ENCODE measurements at places on chromosomes 3 and 15.

GRCh38 chr3:66039590-66039887 lies 821 bp upstream of the MAGI1 start:
- no peak for DNase-seq

DNA sequence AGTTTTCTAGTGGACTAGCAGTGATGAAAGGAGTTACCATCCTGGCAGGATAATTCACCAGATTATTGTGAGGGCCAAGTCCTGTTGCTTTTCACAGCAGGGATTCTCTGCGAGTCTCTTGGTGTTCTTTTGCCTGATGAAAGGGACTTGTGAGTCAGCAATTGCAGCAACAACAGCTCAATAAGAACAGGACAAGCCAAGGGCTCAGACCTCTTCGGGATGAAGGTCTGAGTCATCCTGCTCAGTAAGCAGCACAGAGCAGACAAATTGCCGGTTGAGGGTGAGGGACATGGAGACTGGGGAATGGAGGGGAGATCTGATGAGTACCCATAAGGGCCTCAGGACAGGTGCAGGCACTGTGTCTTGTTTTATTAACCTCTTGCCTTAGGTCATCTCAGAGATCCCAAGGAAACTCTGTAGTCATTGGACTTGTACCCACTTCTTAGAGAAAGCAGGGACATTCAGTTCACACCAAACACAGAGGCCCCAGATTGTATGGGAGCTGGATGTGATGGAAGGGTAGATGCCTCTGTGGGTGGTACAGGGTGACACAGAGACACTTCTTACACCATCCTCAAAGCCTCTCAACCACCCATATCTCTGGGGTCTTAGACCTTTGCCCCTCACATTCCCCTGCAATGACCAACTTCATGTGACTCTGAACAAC lies 173.8 kb upstream of the TLE3 start:
- no peak for DNase-seq

GRCh38 chr3:106086636-106087035 lies 217.8 kb upstream of the CBLB start:
- no peak for DNase-seq

- DNase-seq: no peak
Measured at GRCh38 chr15:34650177-34650576, 66.7 kb upstream of the GOLGA8B start.

GRCh38 chr3:171222995-171223394 lies 196.5 kb upstream of the SLC2A2 start:
- no peak for DNase-seq

DNA sequence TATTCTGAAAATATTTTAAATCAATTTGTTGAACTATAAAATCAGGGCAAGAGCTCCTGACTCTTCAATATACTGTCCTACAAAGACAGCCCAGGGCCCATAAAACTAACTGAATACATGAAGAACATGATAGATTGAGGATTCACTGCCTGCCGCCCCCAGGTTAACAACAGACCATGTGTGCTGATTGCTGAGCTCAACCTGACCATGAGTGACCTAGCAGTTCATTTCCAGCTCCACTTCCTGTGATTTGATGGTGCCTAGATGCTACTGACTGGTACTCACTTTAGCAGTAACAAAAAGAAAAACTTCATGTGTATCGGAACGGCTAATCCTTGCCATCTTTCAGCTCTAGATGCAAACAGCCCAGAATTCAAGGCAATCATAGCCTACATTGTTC lies 9.6 kb upstream of the KLF13 start:
- DNase-seq: no peak

- no peak for DNase-seq
Measured at GRCh38 chr3:61422945-61423673, 138.3 kb upstream of the PTPRG start.

GRCh38 chr3:99776516-99777209 lies 41.0 kb upstream of the CMSS1 start:
- DNase-seq: no peak

GRCh38 chr3:64301476-64301875 lies 76.2 kb upstream of the PRICKLE2 start:
- DNase-seq: no peak

DNA sequence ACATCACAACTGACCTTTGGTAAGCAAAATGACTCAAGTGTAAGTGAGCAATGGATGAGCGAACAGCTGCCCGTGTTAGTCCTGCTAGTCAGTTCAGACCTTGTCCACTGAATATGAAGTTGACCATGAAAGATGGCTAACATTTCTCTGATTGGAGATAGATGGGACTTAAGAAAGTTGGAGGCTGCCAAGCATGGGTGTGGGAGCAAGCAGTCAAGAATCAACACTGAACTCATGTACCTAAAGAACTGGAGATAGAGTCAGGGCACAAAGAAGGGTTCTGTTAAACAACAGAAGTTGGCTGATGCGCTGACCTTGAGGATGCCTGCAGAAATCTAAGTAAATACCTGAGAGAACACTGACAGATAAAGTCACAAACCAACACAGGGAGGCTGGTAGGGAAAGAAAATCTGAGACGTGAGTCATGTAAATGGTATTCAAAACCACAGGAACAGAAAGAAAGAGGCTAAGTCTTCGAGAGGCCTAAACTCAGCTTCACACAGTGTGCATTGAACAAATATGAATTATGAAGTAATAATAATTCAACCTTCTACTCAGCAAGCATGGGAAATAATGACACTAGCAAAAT lies 30.7 kb upstream of the ANPEP start:
- no peak for DNase-seq

GRCh38 chr3:16329826-16330129 lies 64.8 kb downstream of the OXNAD1 start:
- no peak for DNase-seq

GRCh38 chr15:62165793-62166375 lies 799 bp upstream of the C2CD4B start:
- DNase-seq: no peak

GRCh38 chr3:133197619-133198018 lies 159.4 kb downstream of the TMEM108 start:
- DNase-seq: no peak

GRCh38 chr3:53813229-53813628 lies 33.0 kb downstream of the CHDH start:
- DNase-seq: no peak

DNA sequence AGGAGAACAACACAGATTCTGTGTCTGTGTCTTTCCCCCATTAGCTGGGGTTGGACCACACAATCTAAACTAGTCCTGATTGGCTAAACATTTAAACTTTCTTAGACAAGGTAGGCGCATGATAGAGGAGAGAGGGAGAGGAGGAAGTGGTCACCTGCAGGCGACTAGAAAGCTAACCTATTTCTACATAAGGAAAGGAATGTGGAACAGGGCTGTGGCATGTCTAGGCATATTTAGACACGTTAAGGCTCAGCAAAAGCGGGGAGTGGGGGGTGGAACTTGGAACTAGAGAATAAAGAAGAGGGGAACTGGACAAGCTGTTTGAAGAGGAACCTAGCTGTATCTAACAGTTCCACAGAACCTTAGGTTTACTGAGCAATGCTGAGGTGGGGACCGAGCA lies 12.8 kb downstream of the LRRC28 start:
- DNase-seq: no peak
